GM23338 (cell line): ENCODE measurements at places on chromosomes 7 and 10. TPM values are rescaled to one million over a fixed set of nuclear protein-coding genes. Genes with fewer than 3 reads are reported as not detected.

DNA sequence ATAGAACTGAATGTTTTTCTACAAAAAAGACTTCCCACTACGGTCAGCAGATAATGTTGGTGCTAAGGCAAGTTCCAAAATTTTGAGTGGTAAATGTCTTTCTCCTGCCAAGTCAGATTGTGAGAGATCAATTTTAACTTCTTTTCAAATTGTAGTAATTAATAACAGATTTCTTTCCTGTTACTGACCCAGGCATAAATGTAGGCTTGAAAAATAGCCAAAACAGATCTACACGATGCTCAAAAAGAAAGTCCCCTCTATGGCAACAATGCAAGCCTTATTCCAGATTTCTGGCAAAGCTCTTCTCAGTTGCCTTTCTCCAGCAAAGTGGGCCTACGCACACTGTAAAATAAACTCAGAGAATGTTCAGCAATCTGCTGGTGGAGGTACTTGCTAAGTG, 641.0 kb upstream of the NRP1 start:
- DNase-seq = no peak
- no peaks in the 10 kb centered on the region for H3K4me1 ChIP-seq
- no peaks in the 10 kb centered on the region for H3K27me3 ChIP-seq
- H3K27ac ChIP-seq = no peak overlapping the region

The FGF8 gene
- 6.2 and 6.3 TPM in 2 replicates for total RNA-seq

The LRIT2 gene
- total RNA-seq = not detected in 2 replicates

The IDI2 gene
- total RNA-seq = not detected in 2 replicates

The EN2 gene
- not detected in 2 replicates for total RNA-seq
